ENCODE measurements at places on chromosomes 2 and 18.

GRCh38 chr18:3453540-3454364, 3.8 kb downstream of the TGIF1 start:
- no peak for DNase-seq

DNA sequence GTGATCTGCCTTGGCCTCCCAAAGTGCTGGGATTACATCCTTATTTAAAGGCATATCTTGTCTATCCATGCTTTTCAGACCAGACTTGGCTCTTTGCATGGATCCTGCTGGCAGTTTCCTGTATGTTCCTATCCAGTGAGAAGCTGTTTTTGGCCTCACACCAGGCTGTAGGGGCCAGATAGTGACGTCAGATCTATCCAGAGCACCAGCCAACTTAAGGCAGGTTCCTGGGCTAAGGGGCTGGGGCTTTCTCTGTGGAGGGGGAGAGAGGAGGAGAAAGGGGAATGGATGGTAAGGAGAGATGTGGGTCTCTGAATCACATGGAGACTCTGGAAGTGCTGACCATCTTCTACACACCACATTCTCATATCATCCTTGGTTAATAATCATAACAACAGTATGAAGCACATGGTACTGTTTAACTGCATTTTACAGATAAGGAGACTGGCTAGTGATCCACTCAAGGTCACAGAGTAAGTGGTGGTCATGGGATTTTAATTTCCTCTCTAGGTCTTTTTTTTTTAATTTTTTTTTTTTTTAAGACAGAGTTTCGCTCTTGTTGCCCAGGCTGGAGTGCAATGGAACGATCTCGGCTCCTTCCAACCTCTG, 2.0 kb upstream of the FAM117B start:
- DNase-seq: no peak

DNA sequence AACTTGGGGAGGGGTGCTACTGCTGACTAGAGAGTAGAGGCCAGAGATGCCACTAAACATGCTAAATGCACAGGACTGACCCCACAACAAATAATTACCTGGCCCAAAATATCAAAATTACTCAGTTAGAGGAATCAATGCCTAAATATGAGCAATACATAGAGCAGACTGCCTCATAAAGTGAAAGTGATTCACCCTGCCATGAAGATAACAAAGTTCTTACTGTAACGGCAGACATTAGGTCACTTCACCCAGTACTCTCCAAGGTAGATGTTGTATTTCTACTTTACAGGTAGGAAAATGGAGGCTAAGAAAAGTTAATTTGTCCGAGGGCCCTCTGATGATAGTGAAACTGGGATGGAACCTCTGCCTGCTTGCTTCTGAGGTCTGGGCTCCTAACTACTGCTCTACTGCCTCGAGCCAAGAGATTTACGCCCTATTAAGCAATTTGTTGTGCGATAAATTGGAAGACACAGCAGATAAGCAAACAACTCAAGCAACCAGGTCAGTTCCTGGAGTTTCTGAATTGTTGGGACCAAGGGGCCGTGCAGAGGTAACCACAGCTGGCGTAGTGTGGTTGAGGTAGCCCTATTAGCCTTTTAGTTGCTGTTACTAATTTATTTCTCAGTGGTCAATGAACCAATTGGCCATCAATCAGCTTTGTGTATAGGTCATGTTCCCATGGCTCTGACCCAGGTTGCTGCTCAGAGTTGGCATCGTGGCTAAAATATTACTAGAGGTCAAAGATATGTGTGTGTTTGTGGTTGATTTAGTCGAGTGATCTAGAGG, 4.8 kb downstream of the DHRS9 start:
- DNase-seq: peak; percentile 79

GRCh38 chr2:102839668-102840388, 78.0 kb downstream of the TMEM182 start:
- no peak for DNase-seq

- DNase-seq: no peak
Measured at GRCh38 chr2:166944909-166945308, 56.6 kb downstream of the XIRP2 start.

GRCh38 chr2:46559261-46559660, 79.9 kb downstream of the TMEM247 start:
- no peak for DNase-seq

- DNase-seq: no peak
Measured at GRCh38 chr2:123659120-123659519, 366.0 kb upstream of the CNTNAP5 start.

- no peak for DNase-seq
Measured at GRCh38 chr2:185990861-185991525, 252.4 kb downstream of the FSIP2 start.

GRCh38 chr18:22378672-22379282, 38.9 kb downstream of the CTAGE1 start:
- DNase-seq: no peak

GRCh38 chr2:212005085-212005671, 533.4 kb downstream of the ERBB4 start:
- no peak for DNase-seq

DNA sequence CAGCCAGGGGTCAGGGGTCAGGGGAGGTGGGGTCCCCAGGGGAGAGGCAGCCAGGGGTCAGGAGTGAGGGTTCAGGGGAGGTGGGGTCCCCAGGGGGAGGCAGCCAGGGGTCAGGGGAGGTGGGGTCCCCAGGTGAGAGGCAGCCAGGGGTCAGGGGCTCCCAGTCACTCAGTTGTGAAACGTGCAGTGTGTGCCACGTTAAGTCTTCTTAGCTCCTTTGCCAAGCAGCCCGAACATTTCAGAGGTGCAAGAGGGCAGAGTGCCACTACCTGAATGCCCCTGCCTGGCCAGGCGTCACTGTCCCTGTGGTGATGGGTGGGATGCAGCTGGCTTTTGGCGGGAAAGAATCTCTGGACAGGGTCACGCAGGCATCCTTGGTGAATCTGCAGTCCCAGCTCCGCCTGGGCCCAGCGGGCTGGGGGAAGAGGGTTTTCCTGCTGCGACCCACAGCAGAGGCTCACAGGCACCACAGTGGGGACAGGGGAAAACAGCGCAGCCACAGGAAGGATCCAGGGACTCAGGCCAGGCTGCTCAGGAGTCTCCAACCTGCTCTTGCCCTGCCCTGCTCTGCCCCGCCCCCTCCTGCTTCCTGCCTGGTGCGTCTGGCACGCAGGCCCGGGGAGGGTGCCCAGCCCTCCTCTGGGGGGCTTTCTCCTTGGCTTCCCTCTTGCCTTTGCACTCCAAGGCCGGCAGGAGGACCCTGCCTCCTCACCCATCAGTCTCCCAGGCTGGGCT, 188.3 kb downstream of the TWIST2 start:
- DNase-seq: no peak

Data from kidney epithelial cell (primary cell).